ENCODE measurements at places on chromosomes 1 and 21.

GRCh38 chr1:29390491-29391361 lies 154.4 kb downstream of the PTPRU start:
- no peak for DNase-seq

DNA sequence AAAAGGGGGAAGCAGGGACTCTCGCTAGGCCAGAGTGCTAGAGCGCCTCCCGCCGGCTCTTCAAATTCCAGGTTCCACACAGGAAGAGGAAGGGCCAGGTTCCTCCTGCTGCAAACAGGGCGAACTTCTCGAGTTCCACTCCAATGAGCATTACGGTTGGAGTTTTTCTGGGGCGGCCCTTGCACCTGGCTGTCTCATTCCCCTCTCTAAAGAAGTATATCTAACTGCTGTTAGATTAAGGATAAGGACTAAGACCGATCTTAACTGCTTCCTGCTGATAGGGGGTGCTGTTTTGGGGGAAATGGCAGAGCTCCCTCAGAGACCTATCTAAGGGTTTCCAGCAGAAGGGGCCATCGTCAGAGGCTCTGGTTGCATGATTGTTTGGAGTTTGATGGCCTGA lies 138.0 kb downstream of the RABGAP1L start:
- DNase-seq: no peak

DNA sequence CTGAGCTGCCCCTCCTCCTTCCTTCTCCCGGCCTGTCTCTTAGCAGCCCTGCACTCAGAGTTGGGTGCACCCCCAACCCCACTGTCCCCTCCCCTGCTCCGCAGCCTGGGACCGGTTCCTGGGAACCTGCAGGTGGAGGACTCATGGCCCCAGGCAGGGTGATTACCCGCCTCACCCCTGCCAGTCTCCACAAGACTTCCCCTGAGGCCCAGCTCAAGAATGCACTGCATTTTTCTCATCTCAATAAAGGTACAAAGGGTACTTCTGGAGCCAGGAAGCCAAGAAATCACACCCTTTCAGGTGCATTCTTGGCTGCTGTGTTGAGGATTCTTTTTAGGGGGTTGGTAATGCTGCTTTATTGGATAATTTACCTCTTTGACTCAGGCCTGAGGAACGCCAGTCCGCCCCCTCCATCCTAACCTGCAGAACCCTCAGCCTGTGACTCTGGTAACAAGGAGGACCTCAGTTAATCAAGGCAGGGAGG lies 126.3 kb upstream of the TMPRSS2 start:
- no peak for DNase-seq

DNA sequence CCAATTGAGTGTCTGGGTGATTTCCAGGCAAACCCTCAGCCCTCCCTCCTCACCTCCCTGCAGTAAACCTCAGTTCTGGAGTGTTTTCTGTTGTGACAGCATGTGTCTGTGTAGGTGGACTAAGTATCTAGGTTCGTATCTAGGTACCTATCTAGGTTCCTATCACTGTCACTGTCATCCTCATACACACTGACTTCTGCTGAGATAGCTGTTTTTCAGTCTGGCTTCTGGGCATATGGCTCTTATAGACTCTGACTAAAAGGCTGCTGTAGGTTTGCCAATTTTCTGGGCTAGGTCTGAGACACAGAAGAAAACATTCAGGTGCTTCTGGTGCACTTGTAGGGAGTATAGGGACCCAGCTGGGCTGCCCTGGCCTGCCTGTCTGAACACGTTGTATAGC lies 8.1 kb upstream of the TRIM67 start:
- no peak for DNase-seq

DNA sequence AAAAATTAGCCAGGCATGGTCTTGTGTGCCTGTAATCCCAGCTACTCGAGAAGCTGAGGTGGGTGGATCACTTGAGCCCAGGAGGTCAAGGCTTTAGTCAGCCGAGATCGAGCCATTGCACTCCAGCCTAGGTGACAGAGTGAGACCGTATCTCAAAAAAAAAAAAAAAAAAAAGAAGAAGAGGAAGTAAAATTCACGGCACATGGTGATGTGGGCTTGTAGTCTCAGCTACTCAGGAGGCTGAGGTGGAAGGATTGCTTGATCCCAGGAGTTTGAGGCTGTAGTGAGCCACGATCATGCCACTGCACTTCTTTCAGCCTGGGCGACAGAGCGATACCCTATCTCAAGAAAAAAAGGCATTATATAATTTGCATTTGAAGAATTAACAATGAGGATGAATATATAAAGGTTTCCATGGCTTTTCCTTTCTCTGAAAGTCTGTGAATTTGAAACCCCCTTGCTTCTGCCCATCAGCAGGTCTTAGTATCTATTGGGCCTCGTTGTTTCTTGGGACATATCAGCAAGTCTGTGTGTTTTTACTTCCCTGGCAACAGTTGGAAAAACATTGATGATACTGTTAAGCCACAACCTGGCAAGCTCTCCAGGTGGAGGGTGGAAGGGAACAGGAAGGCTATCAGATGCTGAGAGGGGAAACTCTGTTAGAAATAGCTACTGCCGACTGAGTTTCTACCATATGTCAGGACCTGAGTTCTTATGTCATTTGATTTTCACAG lies 4.6 kb upstream of the PLA2G2D start:
- no peak for DNase-seq

DNA sequence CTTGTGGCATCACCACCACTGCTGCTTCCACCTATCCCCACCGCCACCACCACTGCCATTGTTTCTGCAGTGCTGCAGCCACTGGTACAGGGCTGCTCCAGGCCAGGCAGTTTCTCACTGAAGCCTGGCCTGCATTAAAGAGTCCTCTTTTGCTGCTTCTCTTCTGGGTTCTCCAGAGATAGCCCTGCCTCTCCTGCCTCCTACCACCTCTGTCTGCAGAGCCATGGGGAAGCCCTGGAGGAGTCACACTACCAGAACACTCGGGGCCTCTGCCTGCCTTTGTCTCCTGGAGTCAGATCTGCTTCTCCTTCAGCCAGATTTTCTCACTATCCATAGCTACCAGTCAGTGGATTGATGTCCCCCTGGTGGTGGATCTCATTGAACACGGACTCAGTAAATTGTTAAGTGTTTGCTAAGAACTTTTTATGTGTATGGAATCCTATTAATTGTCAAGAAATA lies 37.7 kb upstream of the DDAH1 start:
- no peak for DNase-seq

- no peak for DNase-seq
Measured at GRCh38 chr21:46436621-46437020, 22.1 kb upstream of the DIP2A start.

DNA sequence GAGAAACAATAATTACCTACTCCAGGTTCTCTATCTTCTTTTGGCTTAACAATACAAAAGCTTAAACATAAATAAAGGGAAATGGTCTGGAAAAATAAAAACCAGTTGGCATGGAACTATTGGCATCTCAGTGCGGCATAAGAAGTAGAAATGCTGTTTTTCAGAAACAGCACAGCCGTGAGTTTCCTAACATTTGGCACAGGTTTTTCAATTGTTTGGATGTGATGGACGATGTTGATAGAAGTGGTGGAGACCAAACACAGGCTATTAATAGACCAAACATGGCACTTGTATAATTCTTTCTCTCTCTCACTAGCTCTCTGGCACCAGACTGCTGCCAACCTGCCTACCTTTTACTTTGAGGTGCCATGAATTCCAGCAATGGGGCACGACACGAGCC lies 36.2 kb downstream of the KCNN3 start:
- DNase-seq: no peak

- DNase-seq: no peak
Measured at GRCh38 chr1:179881642-179882252, 338 bp upstream of the TOR1AIP1 start.

GRCh38 chr1:1216770-1217620 lies 3.0 kb upstream of the TNFRSF4 start:
- no peak for DNase-seq

GRCh38 chr21:38542263-38542662 lies 44.0 kb upstream of the ERG start:
- DNase-seq: no peak

- no peak for DNase-seq
Measured at GRCh38 chr1:10594595-10595223, 120.0 kb downstream of the PEX14 start.

- no peak for DNase-seq
Measured at GRCh38 chr1:157580179-157580827, 17.6 kb downstream of the FCRL4 start.

DNA sequence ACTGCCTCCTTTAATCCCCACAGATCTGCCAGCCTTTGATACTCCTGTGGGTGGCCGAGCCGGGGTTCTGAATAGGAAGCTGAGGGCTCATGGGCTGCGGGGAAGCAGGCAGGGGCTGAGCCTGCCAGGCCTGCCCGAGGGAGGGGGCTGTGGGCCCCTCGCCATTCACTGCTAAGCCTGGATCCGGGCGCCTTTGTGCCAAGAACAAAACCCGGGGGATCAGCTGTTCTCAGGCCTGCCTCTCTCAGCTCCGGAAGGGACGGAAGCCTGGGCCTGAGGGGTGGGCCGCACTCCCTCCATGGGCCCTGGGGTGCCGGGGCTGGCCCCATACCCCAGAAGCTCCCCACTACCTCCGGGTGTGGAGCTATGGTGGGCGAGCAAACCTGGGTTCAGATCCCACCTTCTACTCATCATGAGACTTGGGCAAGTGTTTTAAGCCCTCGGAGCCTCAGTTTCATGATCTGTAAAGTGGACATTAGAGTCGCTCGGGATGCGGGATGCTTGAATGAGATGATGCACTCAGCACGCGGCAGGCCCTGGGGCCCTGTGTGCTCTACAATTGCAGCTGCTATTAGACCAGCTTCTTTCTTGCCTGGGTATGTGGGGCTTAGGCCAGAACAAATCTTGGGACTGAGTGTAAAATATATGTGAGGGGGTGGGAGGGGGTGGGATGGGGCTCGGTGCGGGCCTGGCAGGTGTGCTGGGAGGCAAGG lies 19.2 kb upstream of the EPHA2 start:
- no peak for DNase-seq

DNA sequence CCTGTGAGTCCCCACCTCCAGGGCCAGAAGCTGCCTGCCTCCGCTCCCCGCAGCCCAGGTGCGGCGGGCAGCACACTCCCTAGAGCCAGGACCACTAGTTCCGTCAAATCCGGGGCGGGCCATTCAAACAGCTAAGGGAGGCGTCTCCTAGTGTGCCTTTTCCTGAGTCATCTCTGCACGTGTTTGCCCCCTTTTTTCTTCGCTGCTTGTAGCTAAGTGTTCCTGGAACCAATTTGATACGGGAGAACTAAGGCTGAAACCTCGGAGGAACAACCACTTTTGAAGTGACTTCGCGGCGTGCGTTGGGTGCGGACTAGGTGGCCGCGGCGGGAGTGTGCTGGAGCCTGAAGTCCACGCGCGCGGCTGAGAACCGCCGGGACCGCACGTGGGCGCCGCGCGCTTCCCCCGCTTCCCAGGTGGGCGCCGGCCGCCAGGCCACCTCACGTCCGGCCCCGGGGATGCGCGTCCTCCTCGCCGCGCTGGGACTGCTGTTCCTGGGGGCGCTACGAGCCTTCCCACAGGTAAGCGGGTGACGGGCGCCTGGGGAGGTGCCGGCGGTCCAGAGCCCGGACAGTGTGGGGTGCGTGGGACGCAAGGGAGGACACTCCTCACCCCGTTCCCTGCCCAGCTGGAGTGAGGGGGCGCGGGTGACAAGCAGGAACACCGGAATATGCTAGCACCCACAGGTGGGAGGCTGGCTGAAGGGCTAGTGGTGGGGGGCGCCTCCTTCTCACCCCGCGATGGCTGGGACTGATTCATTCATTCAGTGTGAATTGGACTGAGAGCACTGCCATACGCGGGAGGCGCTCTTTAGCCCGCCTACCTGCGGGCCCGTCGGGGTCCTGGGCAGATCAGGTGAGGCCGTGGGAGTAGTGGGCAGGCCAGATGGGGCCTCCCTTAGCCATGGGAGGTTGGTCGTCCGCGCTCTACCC lies at the start of gene TNFRSF8:
TSS of gene TNFRSF8 (plus strand) at position 163 of the 932 bp plus-strand sequence. CDS start at position 459, 296 bp downstream.
- peak; percentile 30 for DNase-seq

- no peak for DNase-seq
Measured at GRCh38 chr1:11888206-11888876, 29.6 kb upstream of the NPPB start.
